ENCODE measurements at places on chromosomes 12 and 14.

GRCh38 chr14:54337314-54337713, 59.5 kb upstream of the CDKN3 start:
- DNase-seq, result no peak

- DNase-seq, result no peak
Observed at GRCh38 chr14:54784657-54785056, 118.0 kb downstream of the GCH1 start.

DNA sequence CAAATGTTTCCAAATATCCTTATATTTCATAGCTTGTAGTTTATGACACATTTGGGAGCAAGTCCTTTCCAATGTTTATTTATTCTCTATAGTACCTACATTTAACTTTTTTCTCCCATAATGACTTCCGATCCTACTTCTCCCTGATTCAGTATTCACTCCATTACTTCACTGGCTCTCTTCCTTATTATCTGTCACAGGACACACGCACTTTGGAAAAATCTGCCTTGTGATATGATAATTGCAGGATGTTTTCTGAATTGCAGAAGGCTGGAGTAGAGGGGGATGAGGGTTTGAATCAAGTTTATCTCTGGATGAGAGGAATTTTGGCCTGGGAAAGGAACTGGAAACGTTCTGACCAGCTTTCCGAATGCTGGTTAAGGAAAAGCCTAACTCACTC, 75.0 kb downstream of the HMGA2 start:
- DNase-seq, result no peak

DNA sequence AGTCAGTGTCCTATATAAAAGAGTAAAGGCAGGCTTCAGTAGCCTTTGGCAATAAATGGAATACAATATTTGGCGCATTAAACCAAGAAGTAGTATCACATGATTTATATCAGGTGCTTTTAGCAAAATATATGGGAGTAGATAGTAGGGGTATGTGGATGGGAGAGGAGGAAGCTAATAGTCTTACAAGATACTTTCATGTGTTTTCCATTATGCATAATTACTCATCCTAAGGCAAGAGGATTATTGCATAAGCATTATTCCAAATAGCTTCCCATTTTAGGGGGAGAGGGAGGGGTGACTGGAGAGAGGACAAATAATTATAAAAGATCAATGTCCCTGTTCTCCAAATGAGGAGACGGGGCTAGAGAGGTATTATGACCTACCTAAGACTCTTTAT, 104.3 kb downstream of the DUSP6 start:
- DNase-seq, result no peak

DNA sequence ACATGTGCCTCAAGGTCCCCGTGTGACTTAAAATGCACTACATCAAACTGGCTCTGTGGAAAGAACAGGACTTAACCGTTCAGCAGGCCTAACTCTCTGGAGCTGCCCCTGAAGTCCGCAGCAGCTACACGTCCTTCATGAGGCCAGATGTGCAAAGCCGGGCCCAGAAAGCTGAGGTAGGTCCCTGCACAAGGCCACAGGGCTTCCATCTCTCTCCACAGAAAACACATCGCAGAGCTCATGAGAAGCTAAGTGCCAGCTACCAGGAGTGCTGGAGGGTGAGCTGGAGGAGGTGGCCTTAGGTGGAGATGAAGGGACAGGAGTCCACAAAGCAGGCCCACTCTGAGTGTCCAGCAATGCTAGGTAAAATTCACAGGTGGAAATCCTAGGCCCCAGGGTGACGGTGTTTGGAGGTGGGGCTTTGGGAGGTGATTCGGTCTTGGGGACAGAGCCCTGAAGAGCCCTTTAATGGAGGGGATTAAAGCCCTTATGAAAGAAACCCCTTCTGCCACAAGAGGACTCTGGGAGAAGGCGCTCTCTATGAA, 52.4 kb downstream of the VCPKMT start:
- no peak for DNase-seq

DNA sequence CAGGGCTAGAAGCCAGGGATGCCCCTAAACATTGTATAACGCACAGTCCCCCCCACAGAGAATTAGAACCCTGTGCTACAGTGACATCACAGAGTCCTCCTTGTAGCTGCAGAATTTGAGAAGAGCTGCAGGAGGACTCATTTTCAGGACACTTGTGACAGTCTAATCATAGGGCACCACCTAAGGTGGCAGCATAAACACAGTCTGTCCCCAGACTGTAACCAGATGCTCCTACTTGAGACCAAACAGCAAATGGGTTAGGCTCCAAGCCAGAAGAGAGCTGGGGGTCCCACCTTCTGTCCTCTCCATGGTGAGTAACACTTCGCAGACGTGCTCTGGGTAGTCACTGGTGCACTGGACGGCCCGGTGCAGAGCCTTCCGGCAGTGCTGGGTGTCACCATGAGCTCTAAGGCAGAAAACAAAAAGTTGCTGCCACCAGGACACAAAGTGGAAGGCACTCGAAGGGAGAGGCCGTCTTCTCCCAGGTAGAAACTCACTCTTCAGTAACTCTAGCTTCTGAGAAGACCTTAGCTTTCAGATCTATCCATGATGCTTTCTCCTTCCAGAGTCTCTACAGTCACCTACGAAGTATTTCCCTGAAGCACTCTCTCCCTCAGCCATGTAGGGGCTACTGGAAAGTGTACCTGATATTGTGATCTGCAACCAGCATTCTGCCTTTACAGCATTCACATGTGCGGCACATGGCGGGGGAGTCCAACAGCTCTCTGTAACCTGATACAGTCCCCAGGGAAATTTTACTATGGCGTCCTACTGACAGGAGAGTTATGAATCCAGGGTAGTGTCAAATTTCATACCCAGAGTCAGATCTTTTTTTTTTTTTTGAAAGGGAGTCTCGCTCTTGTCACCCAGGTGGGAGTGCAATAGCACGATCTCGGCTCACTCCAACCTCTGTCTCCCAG, 17.1 kb downstream of the FICD start:
- no peak for DNase-seq

DNA sequence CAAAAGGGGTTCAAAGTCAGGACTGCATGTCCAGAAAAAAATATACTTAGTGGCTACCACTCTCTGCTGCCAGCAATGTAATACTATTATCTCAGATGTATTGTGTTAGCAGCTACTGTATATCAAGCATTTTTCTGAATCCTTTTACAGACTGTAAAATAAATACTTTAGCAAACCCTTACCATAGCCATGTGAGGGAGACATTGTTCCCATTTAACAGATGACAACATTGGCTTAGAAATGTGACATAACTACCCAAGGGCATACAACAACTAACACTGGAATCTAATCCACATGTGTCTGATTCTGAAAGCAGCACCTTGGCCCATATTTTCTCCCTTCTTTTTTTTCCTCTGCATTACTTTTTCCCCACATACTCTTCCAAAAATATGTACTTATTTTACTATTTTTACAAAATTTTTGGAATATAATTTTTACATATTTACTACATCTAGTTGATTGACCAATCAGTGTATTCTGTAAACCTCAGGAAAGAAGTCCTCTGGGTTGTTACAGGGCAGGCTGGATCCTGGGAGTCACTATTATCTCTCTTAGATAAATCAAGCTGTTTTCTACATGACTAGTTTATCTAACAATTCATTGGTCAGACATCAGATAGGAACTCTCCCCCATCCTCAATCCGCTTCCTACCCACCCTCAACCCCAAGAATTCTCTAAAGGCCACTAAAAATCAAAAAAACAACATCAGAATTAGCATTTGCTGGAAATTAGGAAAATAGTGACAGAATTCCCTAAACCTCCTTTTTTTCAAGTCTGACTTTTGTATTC, 154.1 kb downstream of the BTG1 start:
- peak; percentile 72 for DNase-seq

- no peak for DNase-seq
Observed at GRCh38 chr12:53676656-53677015, 753 bp upstream of the ATP5MC2 start.

GRCh38 chr12:10301103-10301502, 6.6 kb upstream of the KLRD1 start:
- no peak for DNase-seq

GRCh38 chr14:20350860-20351259, 7.4 kb downstream of the PARP2 start:
- no peak for DNase-seq

DNA sequence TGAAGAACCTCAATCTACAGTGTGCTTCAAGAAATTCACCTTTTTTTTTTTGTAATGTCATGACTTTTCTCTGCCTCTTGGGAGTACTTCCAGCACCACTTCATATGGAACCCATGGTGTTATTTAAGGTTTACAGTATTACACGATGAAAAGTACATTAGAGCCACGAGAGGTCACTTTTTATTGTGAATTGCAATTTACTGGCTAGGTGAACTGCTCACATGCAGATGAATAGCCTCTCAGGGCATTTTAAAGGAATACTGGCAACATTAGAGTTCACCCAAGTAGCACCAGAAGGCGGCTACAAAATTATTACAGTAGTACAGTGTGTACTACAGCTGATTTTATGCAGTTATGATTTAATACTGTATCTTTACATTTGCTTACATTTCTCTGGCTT, 99.1 kb upstream of the PPP4R3A start:
- no peak for DNase-seq

- no peak for DNase-seq
Observed at GRCh38 chr14:32726516-32726915, 212.2 kb upstream of the NPAS3 start.

DNA sequence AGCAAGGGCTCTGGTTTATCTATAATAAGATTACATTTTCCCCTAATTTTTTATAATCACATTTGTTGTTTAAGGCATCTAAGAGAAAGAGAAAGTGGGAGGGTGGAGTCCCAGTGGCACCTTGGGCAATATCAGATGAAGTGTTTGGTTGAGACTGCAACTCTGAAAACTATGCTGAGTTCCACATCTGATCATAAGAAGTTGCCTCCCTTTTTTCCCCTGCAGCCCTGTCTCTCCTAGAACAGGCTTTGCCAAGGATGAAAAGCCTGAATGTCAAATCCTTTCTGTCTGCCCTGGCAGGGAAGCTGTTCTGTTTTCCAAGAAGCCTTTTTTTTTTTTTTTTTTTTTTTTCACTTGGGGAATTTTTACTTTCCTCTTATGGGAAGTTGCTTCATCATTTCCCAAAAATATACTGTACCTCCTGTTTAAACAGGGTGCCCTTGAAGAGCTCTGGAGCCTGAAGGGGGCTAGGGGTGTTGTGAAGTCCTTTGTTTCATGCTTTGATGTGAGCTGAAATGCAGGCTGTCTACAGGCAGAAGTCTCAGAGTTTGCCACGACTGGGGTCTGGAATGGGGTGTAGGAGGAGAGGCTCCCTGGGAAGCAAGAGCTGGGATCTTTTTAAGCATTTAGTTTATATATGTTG, 71.3 kb downstream of the SUSD6 start:
- DNase-seq, result peak; percentile 46

DNA sequence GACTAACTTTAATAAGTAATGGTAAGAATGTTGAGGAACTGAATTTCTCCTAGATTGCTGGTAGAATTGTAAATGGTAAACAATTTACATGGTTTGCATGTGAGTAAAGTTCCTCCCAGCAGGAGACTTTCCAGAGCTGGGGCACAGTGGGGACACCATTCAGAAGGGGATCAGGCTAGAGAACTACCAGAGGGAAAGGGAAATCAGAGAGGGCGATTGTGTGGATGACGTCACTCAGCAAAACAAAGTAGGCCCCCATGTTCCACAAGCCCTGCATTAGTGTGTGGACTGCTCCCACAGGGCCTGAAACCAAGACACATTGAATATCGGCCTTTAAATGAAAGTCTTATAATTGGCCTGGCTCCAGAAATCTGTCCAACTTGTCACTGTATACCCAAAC, 9.5 kb downstream of the RNASE11 start:
- DNase-seq, result no peak

DNA sequence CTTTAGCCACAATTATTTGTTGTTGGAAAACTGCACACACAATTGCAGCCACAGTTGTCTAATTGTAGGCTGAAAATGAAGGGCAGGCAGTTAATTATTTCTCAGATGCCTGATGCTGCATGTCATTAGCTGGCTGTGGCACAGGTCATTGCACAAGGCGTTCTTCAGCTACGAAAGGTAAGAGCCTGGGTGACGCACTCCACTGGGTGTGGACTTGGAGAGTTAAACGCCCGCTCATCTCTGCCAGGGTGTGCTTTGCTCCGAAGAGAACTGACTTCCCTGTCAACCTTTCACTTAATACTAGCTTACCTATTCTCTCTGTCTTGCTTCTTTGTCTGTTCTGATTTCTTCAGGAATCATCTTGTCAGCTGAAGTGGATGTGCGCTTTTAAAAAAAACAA, 91.4 kb upstream of the CPM start:
- DNase-seq, result no peak

- DNase-seq, result no peak
Observed at GRCh38 chr12:93176165-93176564, 201.6 kb upstream of the NUDT4 start.
